ENCODE measurements at places on chromosomes 13 and 19. TPM values are rescaled to one million over a fixed set of nuclear protein-coding genes. Genes with fewer than 3 reads are reported as not detected.

The KIR2DL3 gene
- not detected for total RNA-seq

The UNC13A gene
- total RNA-seq = 2.4 TPM

GRCh38 chr13:91185294-91185863 lies 162.1 kb upstream of the MIR17HG start:
- no peak overlapping the region for H3K4me3 ChIP-seq
- H3K36me3 ChIP-seq = no peaks in the 10 kb centered on the region
- H3K27ac ChIP-seq = no peak overlapping the region
- no peaks in the 10 kb centered on the region for H3K27me3 ChIP-seq
- no peaks in the 10 kb centered on the region for H3K4me1 ChIP-seq

GRCh38 chr19:36573895-36574720 lies 1.0 kb upstream of the ZNF529 start:
- peaks cover 8% of the 10 kb centered on the region for H3K36me3 ChIP-seq
- H3K27me3 ChIP-seq = no peaks in the 10 kb centered on the region
- peak overlapping the region; percentile 82 for H3K27ac ChIP-seq

GRCh38 chr19:32599736-32600157 lies 18.8 kb downstream of the PDCD5 start:
- no peaks in the 10 kb centered on the region for H3K27me3 ChIP-seq
- H3K4me3 ChIP-seq = no peak overlapping the region
- H3K4me1 ChIP-seq = no peaks in the 10 kb centered on the region
- DNase-seq = peak; percentile 14
- no peak overlapping the region for H3K27ac ChIP-seq

DNA sequence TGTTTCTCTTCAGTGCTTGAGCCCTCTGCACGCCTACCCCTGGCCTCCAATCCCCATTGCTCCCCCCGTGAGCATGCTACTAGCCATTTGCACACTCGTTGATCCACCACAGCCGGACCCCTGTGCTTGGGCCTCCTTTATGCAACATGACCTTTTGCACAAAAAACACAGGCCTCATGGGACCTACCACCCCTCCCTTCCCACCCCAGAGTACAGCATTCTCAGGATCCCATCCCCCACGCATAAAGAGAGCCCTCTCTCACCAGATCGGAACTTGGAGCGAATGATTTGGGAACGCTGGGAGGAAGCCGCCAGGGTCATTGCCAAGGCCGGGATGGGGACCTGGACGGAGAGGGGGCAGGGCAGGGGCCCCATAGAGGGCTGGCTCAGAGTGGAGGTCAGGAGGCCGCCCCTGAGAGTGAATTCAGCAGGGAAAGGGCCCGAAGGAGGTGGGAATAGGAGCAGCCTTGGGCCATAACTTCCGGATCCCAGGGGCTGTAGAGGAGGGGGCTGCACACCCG lies 754 bp downstream of the MAMSTR start:
- no peaks in the 10 kb centered on the region for H3K36me3 ChIP-seq
- no peak for DNase-seq
- H3K27ac ChIP-seq = no peak overlapping the region
- no peak overlapping the region for H3K4me3 ChIP-seq
- H3K4me1 ChIP-seq = peaks cover 8% of the 10 kb centered on the region
- H3K27me3 ChIP-seq = no peaks in the 10 kb centered on the region

DNA sequence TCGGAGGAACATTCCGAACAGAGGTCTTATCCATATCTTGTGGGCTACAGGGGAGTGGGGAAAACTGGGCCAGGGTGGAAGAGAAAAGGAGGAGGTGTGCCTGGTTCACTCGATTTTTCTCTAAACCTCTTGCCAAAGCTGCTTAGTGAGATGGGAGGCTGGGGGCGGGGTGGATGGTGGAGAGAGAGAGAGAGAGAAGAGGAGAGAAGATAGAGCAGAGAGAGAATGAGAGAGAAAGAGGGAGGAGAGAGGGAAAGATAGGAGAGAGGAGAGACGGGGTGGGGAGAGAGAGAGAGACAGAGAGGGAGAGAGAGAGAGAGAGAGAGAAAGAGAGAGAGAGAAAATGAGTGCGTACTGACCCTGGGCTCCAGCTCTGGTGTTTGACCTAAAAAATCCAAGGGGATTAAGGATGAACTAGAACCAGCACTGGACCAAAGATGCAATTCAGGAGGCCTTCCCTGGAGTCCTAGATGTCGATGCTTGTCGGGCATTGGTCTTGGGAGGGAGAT lies 14.1 kb downstream of the NOVA2 start:
- no peak overlapping the region for H3K4me3 ChIP-seq
- peaks cover 2% of the 10 kb centered on the region for H3K27me3 ChIP-seq
- H3K36me3 ChIP-seq = no peaks in the 10 kb centered on the region
- no peaks in the 10 kb centered on the region for H3K4me1 ChIP-seq
- no peak for DNase-seq

DNA sequence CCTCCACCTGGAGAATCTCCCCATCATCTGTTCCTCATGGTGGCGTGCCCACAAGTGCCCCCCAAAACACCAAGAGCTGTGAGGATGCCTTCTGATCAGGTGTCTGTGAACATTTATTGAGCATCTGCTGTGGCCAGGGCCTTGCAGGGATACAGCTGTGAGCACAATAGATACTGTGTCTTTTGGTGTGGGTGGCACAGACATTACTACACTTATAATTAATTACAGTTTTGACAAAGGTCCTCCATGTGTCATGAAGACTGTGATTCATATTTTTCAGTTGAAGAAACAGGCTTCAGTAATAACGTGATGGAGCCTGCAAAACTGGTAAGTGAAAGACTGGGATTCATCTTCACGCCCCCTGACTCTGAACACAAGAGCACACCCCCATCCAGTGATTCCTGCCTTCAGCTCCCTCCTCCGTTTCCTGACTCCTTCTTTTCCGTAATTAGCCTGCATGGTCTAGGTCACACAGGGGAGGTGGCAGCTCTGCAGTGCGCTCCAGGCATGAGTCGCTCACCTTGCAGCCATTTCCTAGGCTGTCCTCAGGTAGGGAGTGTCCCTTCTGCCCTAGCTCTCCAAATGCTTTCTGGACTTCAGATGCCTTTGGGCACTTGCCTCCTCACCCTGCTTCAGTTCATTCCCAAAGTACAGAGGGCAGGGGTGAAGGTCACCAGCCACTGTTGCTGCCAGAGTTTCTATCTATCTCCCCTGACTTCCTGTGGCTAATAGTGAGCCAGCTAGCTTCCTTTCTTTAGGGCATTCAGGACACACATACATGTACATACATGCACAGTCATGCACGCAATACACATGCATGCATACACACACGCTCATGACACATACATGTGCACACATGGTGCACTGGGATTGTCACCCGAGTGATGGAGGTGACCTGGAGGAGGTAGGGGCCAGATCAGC lies 66.5 kb downstream of the SIAH3 start:
- H3K27me3 ChIP-seq = no peaks in the 10 kb centered on the region
- no peak for DNase-seq
- no peak overlapping the region for H3K27ac ChIP-seq
- H3K4me3 ChIP-seq = no peak overlapping the region

- no peak for DNase-seq
- H3K27me3 ChIP-seq = no peaks in the 10 kb centered on the region
- no peaks in the 10 kb centered on the region for H3K36me3 ChIP-seq
- H3K4me3 ChIP-seq = no peak overlapping the region
- H3K4me1 ChIP-seq = no peaks in the 10 kb centered on the region
Measured at GRCh38 chr19:7845390-7846154, 15.6 kb downstream of the EVI5L start.

GRCh38 chr19:41356984-41357739 lies 3.4 kb upstream of the TGFB1 start:
- DNase-seq = no peak
- peaks cover 5% of the 10 kb centered on the region for H3K4me1 ChIP-seq
- H3K27me3 ChIP-seq = no peaks in the 10 kb centered on the region

DNA sequence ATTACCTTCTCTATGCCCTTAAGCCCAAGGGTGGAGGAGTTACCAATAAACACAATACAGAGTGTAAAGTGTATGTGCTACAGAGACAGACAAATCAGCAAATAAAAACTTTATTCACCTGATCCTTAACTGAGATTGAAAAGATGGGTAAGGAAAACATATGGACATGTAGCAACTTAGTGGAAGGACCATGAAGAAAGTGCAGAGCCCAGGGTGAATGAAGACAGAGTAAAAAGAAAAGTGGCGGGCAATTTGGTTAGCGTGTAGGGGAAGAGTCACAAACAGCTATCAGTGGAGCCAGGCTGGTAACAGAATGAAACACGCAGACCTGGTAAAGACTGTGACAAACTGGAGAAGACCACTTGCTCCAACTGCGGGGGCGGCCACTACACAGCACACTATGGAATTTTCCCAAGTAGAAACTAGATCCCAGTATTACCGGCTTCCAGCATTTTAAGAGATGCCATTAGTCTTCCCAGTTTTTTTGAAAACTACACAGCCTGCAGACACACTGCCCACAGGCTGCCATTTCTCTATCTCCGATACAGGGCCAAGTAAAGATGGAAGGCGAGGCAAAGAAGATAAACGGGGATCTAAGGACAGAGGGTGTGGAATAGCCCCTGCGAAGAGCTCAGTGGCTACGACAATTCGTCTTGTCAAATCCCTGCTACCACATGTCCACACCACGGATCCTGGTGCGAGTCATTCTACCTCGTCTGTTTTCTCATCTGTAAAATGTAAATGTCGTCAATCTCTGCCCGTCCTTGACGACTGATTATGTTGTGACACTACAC lies 1.2 kb downstream of the UQCRFS1 start:
- DNase-seq = no peak
- H3K4me1 ChIP-seq = no peaks in the 10 kb centered on the region
- peak overlapping the region; percentile 80 for H3K4me3 ChIP-seq
- H3K27me3 ChIP-seq = no peaks in the 10 kb centered on the region

GRCh38 chr13:91245288-91245687 lies 102.2 kb upstream of the MIR17HG start:
- H3K27me3 ChIP-seq = no peaks in the 10 kb centered on the region
- no peak overlapping the region for H3K4me3 ChIP-seq
- H3K27ac ChIP-seq = no peak overlapping the region

- H3K27me3 ChIP-seq = no peaks in the 10 kb centered on the region
- H3K36me3 ChIP-seq = no peaks in the 10 kb centered on the region
- no peak overlapping the region for H3K4me3 ChIP-seq
- no peak for DNase-seq
Measured at GRCh38 chr13:28329395-28330158, 165.4 kb downstream of the FLT1 start.

- no peak overlapping the region for H3K4me3 ChIP-seq
- no peak overlapping the region for H3K27ac ChIP-seq
- H3K27me3 ChIP-seq = no peaks in the 10 kb centered on the region
- DNase-seq = no peak
- H3K36me3 ChIP-seq = no peaks in the 10 kb centered on the region
Measured at GRCh38 chr13:65913173-65913572, 1317.0 kb downstream of the PCDH9 start.

Measured in prostate gland (tissue), 2 donors.